Activated CD4-positive, alpha-beta T cell treated with anti-CD3 and anti-CD28 coated beads, Interleukin-2, amount 10 ng/mL, durations not matched to agents 7 days and 5 days (primary cell): ENCODE measurements at places on chromosomes 1 and 21. TPM values are rescaled to one million over a fixed set of nuclear protein-coding genes. Genes with fewer than 3 reads are reported as not detected.

Gene SH3BGR
- total RNA-seq = 1.6 TPM

Gene SEMA6C
- total RNA-seq = 3.8 TPM

Gene C1orf74
- 2.0 TPM for total RNA-seq

Gene MORN1
- total RNA-seq = 6.7 TPM

Gene HSPB7
- not detected for total RNA-seq

Gene AKR7A3
- 0.62 TPM for total RNA-seq
